ENCODE measurements at places on chromosomes 7 and 10.

- no peak for DNase-seq
These were observed 10.7 kb downstream of the FGL2 start for GRCh38 chr7:77188731-77189437.

- DNase-seq = no peak
These were observed 68.7 kb upstream of the PPP1R9A start for GRCh38 chr7:94838717-94839116.

DNA sequence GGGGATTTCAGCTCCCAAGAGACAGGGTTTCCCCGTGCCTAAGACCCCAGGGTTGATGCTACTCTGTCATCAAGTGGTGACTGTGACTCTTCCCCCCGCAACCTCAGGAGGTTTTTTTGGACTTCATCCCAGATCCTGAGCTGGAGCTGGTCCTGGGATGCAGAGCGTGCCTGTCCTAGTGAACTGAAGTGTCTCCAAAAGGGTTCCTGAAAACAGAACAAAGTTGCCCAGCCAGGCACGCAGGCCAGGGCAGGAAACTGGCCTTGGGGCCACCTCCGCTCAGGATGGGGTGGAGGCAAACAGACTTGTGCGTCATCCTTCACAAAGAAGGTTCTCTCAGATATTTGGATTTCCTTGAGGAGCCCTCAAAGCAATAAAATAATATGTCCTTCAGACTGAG, 118.9 kb downstream of the ITIH5 start:
- DNase-seq = no peak

- no peak for DNase-seq
These were observed 50.1 kb downstream of the NSUN6 start for GRCh38 chr10:18601321-18601720.

- DNase-seq = no peak
These were observed 366.9 kb downstream of the TNS3 start for GRCh38 chr7:47215049-47215448.

DNA sequence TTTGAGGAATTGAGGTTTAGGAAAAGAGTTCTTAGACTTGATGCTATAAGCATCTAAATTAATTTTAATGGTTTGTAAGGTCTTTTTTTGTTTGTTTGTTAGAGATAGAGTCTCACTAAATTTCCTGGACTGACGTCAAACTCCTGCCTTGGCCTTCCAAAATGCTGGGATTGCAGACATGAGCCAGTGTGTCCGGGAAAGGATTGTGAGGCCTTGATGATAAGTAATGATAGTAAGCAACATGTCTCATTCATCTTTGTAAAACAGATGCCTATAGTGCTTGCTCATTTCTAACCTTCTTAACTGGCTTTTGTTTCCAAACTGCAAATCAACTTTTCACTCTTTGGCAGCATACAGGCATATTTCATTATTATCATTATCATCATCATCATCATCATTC, 176.0 kb upstream of the KCND2 start:
- DNase-seq = no peak

DNA sequence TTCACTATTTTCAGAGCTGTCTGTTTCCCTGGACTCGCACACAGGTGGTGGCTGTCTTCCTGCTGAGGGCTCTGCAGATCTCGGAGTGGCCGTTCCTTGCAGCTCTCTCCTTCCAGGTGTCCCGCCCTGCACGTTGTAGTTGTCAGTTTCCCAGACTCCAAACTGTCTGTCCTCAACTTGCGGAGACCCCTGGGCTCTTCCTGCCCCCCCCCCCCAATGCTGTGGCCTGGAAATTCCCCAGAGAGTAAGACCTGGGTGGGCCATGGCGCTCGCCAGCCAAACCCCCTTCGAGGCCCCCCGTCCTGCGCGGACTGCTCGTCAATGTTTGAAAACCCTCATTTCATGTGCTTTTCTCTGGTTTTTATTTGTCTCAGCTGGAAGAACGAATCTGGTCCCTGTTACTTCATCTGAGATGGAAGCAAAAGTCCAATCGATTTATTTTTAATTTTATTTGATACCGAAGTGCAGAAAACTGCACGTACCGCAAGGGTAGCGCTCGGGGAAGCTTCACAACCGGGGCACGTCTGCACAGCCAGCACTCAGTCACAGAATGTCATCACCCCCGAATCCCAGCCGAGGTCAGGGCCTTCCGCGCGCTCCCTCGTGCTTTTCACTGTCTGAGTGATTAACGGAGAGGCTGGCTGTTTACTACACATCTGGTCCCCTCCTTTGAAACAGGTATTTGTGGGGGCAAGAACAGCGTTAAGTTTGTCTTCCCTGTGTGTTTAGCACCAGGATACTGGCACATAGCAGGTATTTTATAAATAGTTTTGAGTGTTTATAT, 46.4 kb upstream of the NKX6-2 start:
- no peak for DNase-seq

- peak; percentile 19 for DNase-seq
These were observed 57.8 kb downstream of the ZRANB1 start for GRCh38 chr10:124999433-125000365.

DNA sequence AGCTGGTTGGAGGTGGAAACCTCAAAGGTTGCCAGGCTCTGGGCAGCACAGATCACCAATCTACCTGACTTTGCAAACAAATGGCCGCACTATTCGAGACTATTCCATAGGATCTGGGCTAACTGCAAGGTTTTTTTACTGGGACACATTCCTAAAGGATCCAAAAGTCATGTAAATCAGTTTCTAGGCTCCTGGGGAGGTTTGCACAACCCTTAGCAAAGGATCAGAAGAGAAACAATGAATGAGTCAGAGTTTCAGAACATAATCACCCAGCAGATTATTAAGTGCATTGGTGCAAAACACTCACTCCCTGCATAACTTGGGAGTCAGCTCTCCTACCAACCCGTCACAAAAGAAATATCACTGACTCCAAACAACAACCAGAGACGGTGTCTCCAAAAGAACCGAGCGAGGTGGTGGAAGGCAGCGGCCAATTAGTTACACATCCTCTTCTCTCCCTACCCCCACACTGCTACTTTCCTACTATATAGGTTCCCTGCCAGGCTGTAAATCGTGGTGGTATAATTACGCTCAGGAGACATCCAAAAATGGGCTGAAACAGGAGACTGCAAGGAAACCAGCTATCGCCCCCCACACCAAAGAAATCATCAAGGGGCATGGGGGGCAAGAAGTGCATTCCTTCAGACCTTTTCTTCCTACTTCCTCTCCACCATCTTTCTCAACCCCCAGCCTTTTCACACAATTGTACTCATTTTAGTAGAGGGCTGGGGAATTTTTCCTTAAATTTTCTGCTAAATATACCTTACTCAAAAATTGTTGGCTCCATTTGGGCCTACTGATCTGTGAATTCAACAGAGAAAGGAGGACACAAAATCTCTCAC, 3.2 kb downstream of the UBE2H start:
- peak; percentile 47 for DNase-seq

DNA sequence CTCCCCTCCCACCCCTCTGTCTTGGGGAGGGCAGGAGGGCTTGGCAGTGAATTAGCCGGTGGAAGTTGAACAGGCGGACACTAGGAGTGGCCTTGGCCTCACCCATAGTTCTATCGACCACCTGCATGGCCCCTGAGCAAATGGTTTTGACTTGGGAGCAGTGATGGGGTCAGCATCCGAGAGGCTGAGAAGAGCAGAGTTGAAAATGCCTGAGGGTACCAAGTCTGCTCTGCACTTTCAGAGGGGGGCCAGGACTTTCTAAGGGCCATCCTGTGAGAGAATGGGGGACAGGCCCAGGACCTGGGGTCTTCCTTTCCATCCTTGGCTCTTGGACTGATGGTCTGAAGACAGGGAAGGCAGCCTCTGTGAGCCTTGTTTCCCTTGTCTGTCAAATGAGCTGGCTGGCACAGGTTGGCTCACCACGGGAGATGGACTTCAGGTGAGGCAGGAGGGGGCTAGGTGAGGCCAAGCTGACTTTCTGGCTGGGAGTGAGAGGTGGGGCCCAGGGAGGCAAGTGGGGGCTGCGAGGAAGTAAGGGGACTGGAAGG, 29.4 kb downstream of the CDH23 start:
- DNase-seq = no peak

- DNase-seq = no peak
These were observed 73.4 kb downstream of the CDK14 start for GRCh38 chr7:90669492-90669891.

- no peak for DNase-seq
These were observed 198.9 kb downstream of the REEP3 start for GRCh38 chr10:63720072-63720537.

- DNase-seq = no peak
These were observed 371.7 kb downstream of the ZNF716 start for GRCh38 chr7:57821438-57822382.

DNA sequence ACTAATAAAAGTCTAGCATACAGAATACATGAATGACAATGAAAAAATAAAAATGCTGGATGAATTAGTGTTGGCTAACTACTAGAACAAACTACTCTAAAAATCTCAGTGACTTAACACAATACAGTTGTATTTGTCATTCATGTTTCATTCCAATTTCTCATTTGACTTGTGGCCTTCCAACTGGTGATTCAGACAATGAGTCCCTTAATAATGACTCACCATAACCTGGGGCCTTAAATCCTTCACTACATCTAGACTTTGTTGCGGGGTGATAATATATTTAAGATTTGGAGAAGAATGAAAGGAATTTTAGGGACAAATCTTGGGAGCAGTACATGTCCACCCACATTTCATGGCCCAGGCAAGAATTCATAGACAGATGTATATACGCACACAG, 90.5 kb upstream of the POM121L12 start:
- DNase-seq = no peak

- DNase-seq = no peak
These were observed 3.4 kb upstream of the DLX6 start for GRCh38 chr7:97001656-97002554.

GRCh38 chr10:117993166-117993565, 53.6 kb downstream of the RAB11FIP2 start:
- no peak for DNase-seq

- DNase-seq = no peak
These were observed 75.4 kb downstream of the RABGEF1 start for GRCh38 chr7:66815951-66816350.

DNA sequence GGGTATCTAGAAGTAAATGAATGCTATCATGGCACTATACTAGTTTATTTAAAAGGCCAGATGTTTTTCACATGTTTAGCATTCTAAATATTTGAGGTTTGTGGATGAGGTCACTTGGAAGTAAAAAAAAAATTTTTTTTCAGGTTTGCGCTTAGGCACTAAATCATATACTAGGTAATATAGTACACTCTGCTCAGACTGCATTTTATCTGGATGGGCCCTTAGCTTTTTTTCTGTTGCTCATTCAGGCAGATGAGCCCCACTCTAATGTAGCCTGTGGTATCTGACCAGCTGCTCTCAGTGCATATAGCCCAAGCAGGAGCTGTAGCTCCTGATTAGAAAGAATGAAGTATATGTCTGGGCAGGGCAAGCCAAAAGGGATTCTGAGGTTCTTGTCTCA, 210.1 kb downstream of the AUTS2 start:
- no peak for DNase-seq

DNA sequence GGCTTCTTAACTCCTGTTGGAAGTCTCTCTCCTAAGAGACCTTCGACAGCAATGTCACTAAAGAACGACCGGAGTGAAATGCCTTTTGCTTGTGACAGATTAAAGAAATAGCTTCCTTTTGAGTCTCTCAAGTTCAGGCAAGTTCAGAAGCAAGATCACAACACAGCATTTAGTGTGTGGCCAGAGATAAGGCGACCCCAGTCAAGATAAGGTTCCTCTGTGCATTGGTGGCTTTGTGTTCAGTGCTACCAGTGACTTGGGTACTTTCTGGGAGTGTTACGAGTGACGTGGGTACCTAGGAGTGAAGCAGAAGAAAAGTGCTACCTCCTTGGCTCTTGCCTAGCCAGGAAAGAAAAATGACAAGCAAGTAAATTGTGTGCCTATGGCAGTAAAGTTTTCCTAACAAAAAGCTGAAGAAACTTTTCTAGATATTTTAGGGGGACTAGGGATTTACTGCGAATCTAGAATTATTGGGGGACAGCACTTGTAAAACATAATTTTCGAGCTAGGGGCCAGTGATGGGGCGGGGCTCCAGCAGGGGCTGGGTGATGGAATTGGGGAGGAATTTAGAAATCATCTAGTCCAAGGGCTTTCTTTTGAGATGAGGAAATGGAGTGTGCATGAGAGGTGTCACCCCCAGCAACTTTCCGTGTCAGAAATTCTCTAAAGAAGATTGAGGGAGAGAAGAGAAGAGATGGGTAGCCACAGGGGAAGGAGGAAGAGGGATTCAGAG, 191.9 kb upstream of the LYZL2 start:
- no peak for DNase-seq

GRCh38 chr10:23344241-23344841, at the start of gene C10orf67:
TSS of gene C10orf67 (minus strand) at chr10:23344797. CDS start at chr10:23344774, 23 bp downstream.
- DNase-seq = peak; percentile 35

DNA sequence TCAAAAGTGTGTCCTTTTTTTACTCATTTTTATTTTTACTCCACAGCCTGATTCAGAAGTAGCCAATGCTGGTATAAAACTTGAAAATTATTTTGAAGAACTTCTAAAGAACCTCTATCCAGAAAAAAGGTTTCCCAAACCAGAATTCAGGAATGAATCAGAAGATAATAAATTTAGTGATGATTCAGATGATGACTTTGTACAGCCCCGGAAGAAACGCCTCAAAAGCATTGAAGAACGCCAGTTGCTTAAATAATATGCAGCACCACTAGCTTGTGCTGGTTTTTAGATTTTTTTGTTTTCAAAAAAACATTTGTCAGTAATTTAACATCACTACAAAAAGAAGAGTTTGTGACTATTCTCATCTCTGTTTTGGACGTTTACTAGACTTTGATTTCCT, 116.5 kb downstream of the SVOPL start:
- DNase-seq = no peak

- no peak for DNase-seq
These were observed 384.0 kb downstream of the SORCS3 start for GRCh38 chr10:105025092-105025491.

- DNase-seq = no peak
These were observed 140.6 kb downstream of the ALOX5 start for GRCh38 chr10:45514291-45515270.

- peak; percentile 13 for DNase-seq
These were observed 424.2 kb upstream of the CNTNAP2 start for GRCh38 chr7:145692237-145692950.

- no peak for DNase-seq
These were observed 120.8 kb upstream of the CDCA7L start for GRCh38 chr7:22066522-22066921.

DNA sequence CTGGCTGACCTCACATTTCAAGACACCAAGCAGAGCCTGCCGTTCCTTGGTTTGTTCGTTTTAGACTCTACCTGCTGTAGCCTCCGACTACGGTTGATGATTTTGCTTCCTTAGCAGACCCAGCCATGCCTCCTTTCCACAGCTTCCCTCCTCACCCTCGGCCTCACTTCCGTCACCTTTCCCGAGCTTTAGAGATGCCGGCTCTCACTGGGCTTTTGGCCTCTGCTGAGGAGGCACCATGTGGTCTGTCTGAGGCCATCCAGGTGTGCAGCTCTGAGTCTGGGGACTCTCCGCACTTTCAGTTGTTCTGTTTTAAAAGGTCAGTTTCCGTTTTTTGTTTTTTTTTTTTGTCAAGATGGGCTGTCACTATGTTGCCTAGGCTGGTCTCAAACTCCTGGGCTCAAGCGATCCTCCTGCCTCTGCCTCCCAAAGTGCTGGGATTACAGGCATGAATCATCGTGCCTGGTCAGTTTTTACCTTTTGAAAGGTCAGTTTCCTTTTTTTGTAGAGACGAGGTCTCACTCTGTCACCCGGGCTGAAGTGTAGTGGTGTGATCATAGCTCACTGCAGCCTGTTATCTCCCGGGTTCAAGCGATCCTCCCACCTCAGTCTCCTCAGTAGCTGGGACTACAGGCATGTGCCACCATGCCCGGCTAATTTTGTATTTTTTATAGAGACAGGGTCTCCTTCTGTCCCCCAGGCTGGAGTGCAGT, 11.7 kb downstream of the ORAI2 start:
- no peak for DNase-seq

Measured in mucosa of descending colon (tissue), 3 donors.